ENCODE measurements at places on chromosomes 4 and X. TPM values are rescaled to one million over a fixed set of nuclear protein-coding genes. Genes with fewer than 3 reads are reported as not detected.

Gene ANAPC4
- total RNA-seq: 11.9 TPM

Gene S100G
- not detected for total RNA-seq

Gene MMRN1
- not detected for total RNA-seq

Gene FAM47A
- not detected for total RNA-seq

Gene ZBED1
- 36.2 TPM for total RNA-seq

Gene C4orf17
- total RNA-seq: not detected

Gene GPR143
- 0.15 TPM for total RNA-seq

Gene CCDC160
- not detected for total RNA-seq

Gene SPATA18
- total RNA-seq: 5.5 TPM

Gene APOO
- total RNA-seq: 30.9 TPM

Gene SLC4A4
- total RNA-seq: 1.7 TPM

Gene GPM6B
- 0.14 TPM for total RNA-seq

Gene TMEM154
- total RNA-seq: 0.02 TPM

Gene KCNE5
- total RNA-seq: 0.20 TPM

Gene SPANXB1
- 2.0 TPM for total RNA-seq

Gene TXK
- total RNA-seq: 0.15 TPM

Gene FGG
- 8.0 TPM for total RNA-seq

Gene SSX4B
- total RNA-seq: not detected

Gene PROM1
- total RNA-seq: 0.56 TPM

Gene CT45A10
- 0.31 TPM for total RNA-seq

Gene PNMA5
- total RNA-seq: not detected

Gene DACH2
- not detected for total RNA-seq

Gene FRMD7
- total RNA-seq: not detected

Gene ATOH1
- total RNA-seq: not detected

Gene CNGA1
- not detected for total RNA-seq

Gene FHDC1
- 0.86 TPM for total RNA-seq

Gene FRG1
- total RNA-seq: 37.1 TPM

Gene EIF1AX
- total RNA-seq: 101 TPM

Gene TRPC3
- total RNA-seq: not detected

Gene MAGEA8
- total RNA-seq: not detected

Gene BEND2
- not detected for total RNA-seq

Gene FDCSP
- not detected for total RNA-seq

Gene IL21
- total RNA-seq: not detected

Gene MAGEA3
- total RNA-seq: 5.0 TPM

Gene CNKSR2
- total RNA-seq: 2.5 TPM

Gene RASSF6
- total RNA-seq: 0.80 TPM

Gene NLGN3
- total RNA-seq: 0.97 TPM

Gene INTU
- total RNA-seq: 1.1 TPM

Gene RENBP
- total RNA-seq: 0.22 TPM

Data from A549 treated with Hydrocortisone at 1 μM for 4 hours (cell line).